ENCODE measurements at places on chromosomes 7 and 10.

GRCh38 chr7:152313831-152314604, 121.8 kb downstream of the KMT2C start:
- DNase-seq = peak; percentile 11

GRCh38 chr7:22061775-22062174, 116.1 kb upstream of the CDCA7L start:
- DNase-seq = no peak

DNA sequence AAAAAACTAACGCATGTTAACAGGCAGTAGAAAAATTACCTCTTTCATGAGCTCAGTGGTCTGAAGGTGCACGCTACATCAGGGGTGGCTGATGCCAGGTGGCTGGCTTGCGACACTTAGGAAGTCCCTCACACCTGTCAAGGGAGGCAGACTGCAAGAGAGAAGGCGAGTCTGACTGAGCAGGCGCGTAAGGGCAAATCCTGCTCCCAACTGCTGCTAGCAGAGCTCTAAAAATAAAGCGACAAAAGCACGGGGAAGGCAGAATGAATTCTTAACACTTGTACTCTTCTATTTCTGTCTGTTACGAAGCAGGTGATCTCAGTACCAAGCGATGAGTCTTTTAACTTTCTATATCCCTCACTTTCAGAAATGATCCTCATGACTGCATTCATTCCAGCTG, 33.1 kb downstream of the CACNA2D1 start:
- no peak for DNase-seq

GRCh38 chr7:29843093-29843492, 36.8 kb downstream of the WIPF3 start:
- no peak for DNase-seq

GRCh38 chr7:115116773-115117715, 195.2 kb downstream of the MDFIC start:
- DNase-seq = no peak

- DNase-seq = no peak
Observed at GRCh38 chr7:90766814-90767564, 170.9 kb downstream of the CDK14 start.

DNA sequence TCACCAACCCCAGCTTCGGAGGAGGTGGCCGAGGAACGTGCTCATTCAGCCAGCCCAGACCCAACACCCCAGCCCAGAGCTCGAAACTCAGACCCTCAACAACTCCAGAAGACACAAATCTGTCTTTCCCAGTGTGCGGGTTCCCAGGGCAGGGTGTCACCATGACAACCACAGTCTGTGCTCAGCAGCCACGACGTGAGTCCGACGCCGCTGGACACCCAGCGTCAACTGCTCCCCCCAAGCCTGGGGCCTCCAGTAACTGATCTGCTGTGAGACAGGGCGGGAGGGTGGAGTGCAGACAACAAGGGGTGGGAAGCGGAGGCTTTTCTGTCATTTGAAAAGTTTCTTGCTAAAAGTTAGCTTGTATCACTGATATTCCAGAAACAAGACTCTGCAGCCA, 167.2 kb downstream of the MAD1L1 start:
- DNase-seq = no peak

DNA sequence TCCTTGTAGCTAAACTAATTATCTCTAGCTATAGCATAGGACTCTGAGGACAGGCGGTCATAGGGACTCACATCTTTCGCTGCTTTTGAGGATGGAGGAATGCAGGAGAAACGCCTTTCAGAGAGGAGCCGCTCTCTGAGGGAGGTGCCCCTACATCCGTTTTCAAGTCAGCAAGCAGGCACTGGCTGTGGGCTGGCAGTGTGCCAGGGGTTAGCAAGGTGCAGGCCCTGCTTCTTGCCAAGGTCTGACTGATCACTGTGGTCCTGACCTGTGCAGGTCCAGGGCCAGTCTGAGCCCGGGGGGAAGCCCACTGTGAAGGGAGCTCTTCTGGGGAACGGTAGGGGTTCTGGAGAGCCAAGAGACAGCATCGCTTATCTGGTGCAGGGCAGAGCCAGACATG, 89.4 kb downstream of the SH3PXD2A start:
- DNase-seq = no peak

GRCh38 chr7:127781081-127781480, 129.1 kb downstream of the SND1 start:
- DNase-seq = no peak

DNA sequence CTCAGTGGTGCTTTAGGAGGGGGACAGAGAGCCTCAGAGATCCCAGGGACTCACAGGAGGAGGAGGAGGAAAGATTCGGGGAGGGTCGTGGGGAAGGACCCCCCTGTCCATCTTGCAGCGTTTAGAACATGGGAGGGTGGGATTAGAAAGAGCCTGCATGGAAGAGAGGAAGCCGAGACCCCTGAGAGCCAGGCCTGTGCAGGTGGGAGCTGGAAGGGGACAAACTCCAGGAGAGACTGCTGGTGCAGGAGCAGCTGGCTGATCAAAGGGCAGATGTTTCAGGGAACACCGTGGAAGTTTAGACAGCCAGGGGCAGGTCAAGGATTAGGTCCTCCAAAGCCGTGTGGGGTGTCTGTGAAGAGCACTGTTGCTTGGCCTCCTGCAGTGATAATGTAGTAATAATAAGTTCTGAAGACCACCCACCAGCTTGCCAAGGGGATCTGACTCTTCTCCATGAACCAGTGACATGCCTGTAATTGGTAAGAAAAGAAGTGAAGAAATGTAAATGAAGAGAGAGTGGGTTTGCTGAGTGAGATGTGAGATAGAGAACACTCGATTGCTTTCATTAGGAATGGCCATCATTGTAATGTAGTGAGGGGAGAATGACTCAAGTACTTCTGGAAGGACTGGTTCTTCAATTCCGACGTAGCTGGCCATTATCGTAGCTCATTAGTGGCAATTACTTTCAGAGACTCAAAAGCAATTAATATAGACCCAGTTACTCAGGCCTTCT, 425.6 kb downstream of the PAXIP1 start:
- no peak for DNase-seq

- peak; percentile 85 for DNase-seq
Observed at GRCh38 chr7:25069900-25070443, 55.1 kb downstream of the CYCS start.
